ENCODE measurements at places on chromosomes 5 and 9.

DNA sequence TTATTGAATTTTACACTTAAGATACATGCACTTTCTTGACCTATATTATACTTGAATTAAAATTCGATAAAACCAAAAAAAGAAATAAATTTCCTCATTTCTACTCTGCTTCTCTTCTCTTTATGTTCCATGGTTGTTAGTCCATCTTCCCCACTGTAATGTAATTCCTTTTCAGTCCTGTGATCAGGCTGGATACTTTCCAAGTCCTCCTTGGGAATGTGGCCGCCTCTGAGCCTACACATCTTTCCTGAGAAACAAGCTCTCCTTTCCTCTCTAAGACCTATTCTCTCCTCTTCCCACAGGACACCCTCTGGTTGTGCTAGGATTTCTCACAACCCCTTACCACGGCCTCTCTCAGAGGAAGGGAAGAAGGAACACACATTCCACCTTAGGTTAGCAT lies 285.1 kb downstream of the DNAH5 start:
- no peak for DNase-seq

DNA sequence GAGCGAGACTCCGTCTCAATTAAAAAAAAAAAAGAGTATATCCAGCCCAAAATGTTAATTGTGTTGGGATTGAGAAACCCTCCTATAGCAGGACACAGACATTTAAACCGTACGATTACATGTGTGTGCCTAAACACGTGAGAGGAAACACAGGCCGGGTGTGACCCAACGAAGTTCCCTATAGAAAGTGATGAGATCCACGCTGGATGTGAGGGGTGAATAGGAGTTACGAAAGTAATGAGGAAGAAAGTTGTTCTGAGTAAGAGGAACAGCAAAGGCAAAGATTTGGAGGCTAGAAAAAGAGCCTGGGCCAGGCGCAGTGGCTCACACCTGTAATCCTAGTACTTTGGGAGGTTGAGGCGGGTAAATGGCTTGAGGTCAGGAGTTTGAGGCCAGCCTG lies 13.6 kb downstream of the NAIF1 start:
- no peak for DNase-seq

- no peak for DNase-seq
Observed at GRCh38 chr5:91281401-91281800, 101.7 kb downstream of the ARRDC3 start.

DNA sequence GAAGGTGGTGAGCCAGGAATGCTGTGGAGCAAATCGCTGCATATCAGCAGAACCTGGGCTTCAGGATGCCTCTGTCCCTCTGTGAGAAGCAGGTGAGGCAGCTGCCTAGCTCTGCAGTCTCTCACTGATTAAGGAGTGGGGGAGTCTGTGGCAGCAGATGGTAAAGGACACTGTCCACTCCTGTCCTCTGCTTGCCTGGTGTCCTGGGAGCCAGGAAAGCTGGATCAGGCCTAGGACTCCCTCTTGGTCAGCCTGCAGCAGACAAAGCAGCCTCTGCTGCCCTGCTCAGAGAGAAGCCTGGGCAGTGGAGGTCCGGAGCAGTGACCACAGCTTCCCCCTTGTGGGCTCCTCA lies 214.7 kb downstream of the HSPA4 start:
- no peak for DNase-seq

Data from GOT3 (cell line).